ENCODE measurements at places on chromosomes 2 and 18.
A peak's percentile ranks its signal among the peaks of the same experiment; 100 is the strongest.

DNA sequence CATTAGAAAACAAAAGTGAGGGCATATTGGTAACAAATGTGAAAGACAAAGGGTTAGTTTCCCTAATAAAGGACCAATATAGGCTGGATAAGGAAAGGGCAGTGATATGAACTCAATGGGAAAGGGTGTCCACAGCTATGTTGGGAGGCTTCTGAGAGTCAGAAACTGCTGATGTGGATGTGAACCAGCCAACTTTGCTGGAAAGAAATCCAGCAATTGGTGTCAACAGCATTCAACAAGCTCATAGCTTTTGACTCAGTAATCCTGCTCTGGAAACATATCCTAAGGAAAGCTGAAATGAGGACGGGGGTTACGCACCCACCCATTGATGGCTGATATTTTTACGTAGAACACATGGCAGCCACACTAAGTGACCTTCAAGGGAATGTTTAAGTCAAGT, 63.7 kb downstream of the ARL4C start:
- no peak for DNase-seq
- H3K27ac ChIP-seq, result no peak overlapping the region
- no peak overlapping the region for H3K4me3 ChIP-seq
- H3K27me3 ChIP-seq, result no peaks in the 10 kb centered on the region
- H3K4me1 ChIP-seq, result no peaks in the 10 kb centered on the region

GRCh38 chr18:70459731-70460130, 170.9 kb downstream of the SOCS6 start:
- no peak overlapping the region for H3K4me3 ChIP-seq
- H3K4me1 ChIP-seq, result no peaks in the 10 kb centered on the region
- DNase-seq, result no peak
- no peaks in the 10 kb centered on the region for H3K36me3 ChIP-seq

- no peak for DNase-seq
- H3K36me3 ChIP-seq, result no peaks in the 10 kb centered on the region
- H3K4me3 ChIP-seq, result no peak overlapping the region
- H3K27ac ChIP-seq, result no peak overlapping the region
- no peaks in the 10 kb centered on the region for H3K4me1 ChIP-seq
These were observed 23.9 kb downstream of the SLC66A3 start for GRCh38 chr2:11179196-11179595.

- DNase-seq, result no peak
- H3K4me1 ChIP-seq, result peaks cover 10% of the 10 kb centered on the region
- no peaks in the 10 kb centered on the region for H3K36me3 ChIP-seq
These were observed 21.2 kb upstream of the ME2 start for GRCh38 chr18:50857694-50858093.

DNA sequence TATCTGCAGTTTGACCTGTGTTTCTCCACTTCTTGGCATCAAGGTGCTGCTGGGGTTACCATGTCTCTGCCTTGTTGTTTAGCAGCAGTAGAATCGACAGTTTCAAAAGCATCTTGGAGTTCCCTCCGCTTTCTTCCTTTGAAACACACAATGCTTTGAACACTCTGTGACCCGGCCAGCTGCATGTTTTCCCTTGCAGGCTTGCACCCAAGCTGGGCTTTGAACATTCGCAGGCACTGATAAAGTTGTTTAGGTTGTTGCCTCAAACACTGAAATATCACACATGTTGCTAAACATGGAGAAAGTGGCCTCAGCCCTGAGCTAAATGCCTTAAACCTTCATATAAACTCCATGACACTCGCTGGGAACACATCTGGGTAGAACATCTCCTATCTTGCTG, 251.7 kb downstream of the TSN start:
- DNase-seq, result no peak
- no peak overlapping the region for H3K4me3 ChIP-seq
- no peaks in the 10 kb centered on the region for H3K36me3 ChIP-seq
- no peaks in the 10 kb centered on the region for H3K27me3 ChIP-seq
- H3K27ac ChIP-seq, result no peak overlapping the region

DNA sequence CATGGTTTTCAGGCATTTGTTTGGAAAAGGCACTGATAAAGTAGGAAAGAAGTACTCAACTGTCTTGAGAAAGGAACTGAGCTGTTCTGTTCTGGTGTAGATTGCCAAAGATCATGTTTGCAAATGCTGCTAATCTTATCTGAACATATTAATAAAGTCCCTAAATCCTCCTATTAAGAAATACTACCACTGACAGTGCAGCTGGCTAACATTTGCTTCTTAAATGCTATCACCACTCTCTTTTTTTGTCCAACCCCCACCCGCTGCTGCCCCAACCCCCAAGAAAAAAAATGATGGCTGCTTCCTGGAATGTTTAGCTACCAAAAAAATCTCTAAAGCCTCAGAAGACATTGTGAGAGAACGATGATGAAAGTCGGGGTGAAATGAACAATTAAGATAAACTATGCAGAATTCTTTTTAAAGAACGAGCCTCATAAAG, 130.7 kb downstream of the CCBE1 start:
- H3K27me3 ChIP-seq, result no peaks in the 10 kb centered on the region
- H3K4me3 ChIP-seq, result no peak overlapping the region
- H3K4me1 ChIP-seq, result peaks cover 6% of the 10 kb centered on the region
- DNase-seq, result peak; percentile 44

- H3K27me3 ChIP-seq, result no peaks in the 10 kb centered on the region
- H3K36me3 ChIP-seq, result no peaks in the 10 kb centered on the region
- H3K4me1 ChIP-seq, result no peaks in the 10 kb centered on the region
- DNase-seq, result peak; percentile 68
These were observed 59.7 kb downstream of the PTH2R start for GRCh38 chr2:208466151-208466919.

DNA sequence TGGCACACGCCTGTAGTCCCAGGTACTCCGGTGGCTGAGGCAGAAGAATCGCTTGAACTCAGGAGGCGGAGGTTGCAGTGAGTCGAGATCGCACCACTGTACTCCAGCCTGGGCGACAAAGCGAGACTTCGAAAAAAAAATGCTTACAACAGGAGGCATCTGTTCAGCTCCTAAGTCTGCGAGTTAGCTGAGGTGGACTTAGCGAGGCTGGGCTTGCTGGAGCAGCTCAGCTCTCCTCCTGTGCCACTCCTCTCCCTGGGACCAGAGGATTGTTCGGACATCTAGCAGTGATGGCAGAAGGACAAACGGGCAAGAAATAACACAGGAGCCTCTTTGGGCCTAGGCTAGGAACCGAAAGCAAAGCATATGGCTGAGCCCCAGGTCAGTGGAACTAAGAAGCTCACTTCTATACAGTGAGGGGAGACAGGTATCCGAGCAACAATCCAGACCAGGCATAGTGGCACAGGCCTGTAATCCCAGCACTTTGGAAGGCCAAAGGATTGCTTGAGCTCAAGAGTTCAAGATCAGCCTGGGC, 260.1 kb downstream of the GLI2 start:
- no peak overlapping the region for H3K4me3 ChIP-seq
- no peak for DNase-seq
- no peak overlapping the region for H3K27ac ChIP-seq
- no peaks in the 10 kb centered on the region for H3K27me3 ChIP-seq
- no peaks in the 10 kb centered on the region for H3K4me1 ChIP-seq

DNA sequence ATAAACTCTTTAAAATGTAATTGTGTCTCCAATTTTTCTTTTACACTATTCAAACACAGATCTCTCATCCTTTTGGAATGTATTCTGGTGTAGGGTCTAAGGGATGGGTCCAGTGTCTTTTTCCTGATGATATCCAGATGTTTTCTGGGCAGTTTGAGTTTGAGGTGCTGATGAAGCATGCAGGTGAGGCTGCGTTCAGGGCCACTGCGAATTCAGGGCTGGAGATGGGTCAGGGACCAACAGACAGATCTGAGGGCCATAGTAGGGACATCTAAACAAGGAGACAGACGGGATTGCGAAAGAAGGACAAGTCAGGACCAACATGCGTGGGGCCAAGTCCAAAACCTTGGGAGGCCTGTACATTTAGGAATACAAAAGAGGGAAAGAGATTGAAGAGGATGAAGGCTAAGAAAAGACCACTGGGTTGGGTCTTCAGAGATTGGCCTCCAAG, 70.2 kb downstream of the ACAA2 start:
- no peak for DNase-seq
- no peaks in the 10 kb centered on the region for H3K36me3 ChIP-seq
- H3K27ac ChIP-seq, result no peak overlapping the region
- no peaks in the 10 kb centered on the region for H3K4me1 ChIP-seq
